T-cell (primary cell): ENCODE measurements at places on chromosomes 16 and 17. TPM values are rescaled to one million over a fixed set of nuclear protein-coding genes. Genes with fewer than 3 reads are reported as not detected.

GLTPD2 gene
- total RNA-seq, result not detected

DNA sequence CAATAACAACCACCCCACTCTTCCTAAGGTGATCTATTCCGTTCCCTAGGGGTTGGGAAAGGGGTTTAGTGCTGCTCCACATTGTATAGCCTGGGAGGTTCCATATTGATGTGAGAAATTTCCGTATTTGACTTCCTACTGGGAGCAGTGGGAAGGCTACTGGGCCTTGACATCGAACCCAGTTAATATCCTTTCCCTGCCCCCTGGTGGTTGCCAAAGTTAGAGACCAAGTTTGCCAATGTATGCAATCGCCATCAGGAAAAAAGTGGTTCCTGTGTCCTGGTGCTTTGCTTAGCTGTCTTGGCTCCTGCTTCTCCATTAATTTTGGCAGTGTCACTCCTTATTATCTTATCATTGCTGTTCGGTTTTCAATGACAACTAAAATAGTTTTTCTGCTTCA, 914.9 kb downstream of the KCNJ2 start:
- no peak for DNase-seq
- no peaks in the 10 kb centered on the region for H3K4me1 ChIP-seq
- no peaks in the 10 kb centered on the region for H3K36me3 ChIP-seq
- H3K27ac ChIP-seq, result no peak overlapping the region
- H3K27me3 ChIP-seq, result no peaks in the 10 kb centered on the region
- no peak overlapping the region for H3K4me3 ChIP-seq

DNA sequence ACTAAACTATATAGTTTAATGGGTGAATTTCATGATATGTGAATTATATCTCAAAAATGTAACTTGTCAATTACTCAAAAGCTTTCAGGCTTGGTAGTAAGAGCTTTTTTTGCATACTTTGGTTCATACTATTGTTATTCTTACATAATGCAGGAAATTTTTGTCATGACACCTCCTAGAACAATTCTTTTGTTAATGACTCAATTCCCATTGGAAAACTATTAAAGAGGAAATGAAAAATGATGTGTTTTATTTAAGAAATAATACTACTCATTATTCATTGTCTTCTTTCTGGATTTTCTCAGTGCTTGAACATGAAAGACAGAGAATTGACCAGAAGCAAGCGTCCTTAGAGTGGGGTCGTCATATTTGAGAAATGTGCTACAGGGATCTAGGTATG, 196.4 kb upstream of the KCNJ16 start:
- H3K4me3 ChIP-seq, result no peak overlapping the region
- H3K4me1 ChIP-seq, result no peaks in the 10 kb centered on the region
- DNase-seq, result no peak
- H3K27me3 ChIP-seq, result no peaks in the 10 kb centered on the region
- H3K36me3 ChIP-seq, result no peaks in the 10 kb centered on the region

- H3K27me3 ChIP-seq, result peaks cover 42% of the 10 kb centered on the region
- H3K27ac ChIP-seq, result no peak overlapping the region
- no peaks in the 10 kb centered on the region for H3K4me1 ChIP-seq
- DNase-seq, result no peak
Observed at GRCh38 chr16:74739275-74739674, 35.3 kb downstream of the FA2H start.

DNA sequence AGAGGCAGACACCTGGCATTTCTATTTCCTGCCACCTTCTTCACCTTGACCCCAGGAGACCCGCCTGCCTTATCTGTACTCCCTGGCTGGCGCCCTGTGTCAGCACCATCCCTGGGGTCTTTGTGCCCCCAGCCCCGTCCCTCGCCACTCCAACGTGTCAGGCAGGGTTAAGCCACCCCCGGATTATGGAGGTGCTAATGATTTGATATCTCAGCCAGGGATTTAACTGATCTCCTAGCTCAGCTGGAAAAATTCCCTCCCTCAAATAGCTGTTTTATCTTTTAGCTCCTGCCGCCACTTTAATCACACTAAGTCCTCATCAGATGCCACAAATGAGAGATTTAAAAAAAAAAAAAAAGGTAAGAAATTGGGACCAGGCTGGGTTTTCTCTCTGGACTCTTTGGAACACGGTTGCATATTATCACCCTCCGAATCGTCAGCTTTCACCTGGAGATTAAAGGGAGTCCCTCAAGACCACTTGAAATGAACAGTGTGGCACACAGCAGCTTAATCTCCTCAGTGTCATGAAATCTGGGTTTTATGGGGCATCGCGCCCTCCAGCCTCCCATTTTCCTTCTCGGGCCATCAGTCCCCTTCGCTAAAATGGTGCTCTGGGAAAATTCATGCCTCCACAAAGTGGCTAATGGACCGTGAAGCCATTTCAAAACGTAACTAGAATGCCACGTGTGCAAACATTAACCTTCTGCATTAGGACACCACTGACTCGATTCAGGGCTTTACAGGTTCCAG, 26.2 kb upstream of the WFDC1 start:
- no peak for DNase-seq
- no peak overlapping the region for H3K27ac ChIP-seq
- no peaks in the 10 kb centered on the region for H3K4me1 ChIP-seq

DNA sequence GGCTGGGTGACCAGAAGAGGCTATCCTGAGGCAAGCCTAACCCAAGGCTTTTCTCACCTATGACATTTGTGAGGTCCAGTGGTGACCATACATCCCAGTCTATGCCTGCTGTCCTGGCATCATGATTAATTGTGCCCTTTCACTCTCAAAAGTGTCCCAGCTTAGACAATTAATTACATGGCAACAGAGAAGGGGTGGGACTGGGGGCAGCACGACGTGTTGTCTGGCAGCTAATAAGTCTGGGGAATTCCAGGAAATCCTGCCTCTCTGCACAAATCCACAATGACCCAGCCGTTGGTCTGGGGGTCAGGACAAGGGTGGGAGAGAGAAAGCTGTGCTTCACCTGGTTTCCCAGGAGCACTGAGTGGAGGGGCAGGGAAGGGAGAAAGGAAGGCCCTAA, 14.0 kb upstream of the MTMR4 start:
- no peaks in the 10 kb centered on the region for H3K36me3 ChIP-seq
- no peak overlapping the region for H3K4me3 ChIP-seq
- DNase-seq, result no peak

GRCh38 chr17:81261582-81262336, 22.6 kb downstream of the NDUFAF8 start:
- H3K4me3 ChIP-seq, result no peak overlapping the region
- no peak overlapping the region for H3K27ac ChIP-seq
- DNase-seq, result no peak
- no peaks in the 10 kb centered on the region for H3K4me1 ChIP-seq

- H3K4me1 ChIP-seq, result no peaks in the 10 kb centered on the region
- DNase-seq, result no peak
- H3K27me3 ChIP-seq, result no peaks in the 10 kb centered on the region
- H3K36me3 ChIP-seq, result no peaks in the 10 kb centered on the region
- H3K27ac ChIP-seq, result no peak overlapping the region
- no peak overlapping the region for H3K4me3 ChIP-seq
Observed at GRCh38 chr16:24852281-24852721, 6.5 kb downstream of the SLC5A11 start.
